ENCODE measurements at places on chromosomes 12 and 14. TPM values are rescaled to one million over a fixed set of nuclear protein-coding genes. Genes with fewer than 3 reads are reported as not detected.

Gene MUCL1
- not detected for polyA plus RNA-seq

Gene MYO1H
- polyA plus RNA-seq = not detected

Gene FAM186B
- 0.16 TPM for polyA plus RNA-seq

Gene NPFF
- polyA plus RNA-seq = not detected

Gene MMP19
- polyA plus RNA-seq = 5.7 TPM

Gene KRT71
- polyA plus RNA-seq = not detected

Gene PPP1R1A
- not detected for polyA plus RNA-seq

Gene PRICKLE1
- polyA plus RNA-seq = 1.2 TPM

Gene AICDA
- not detected for polyA plus RNA-seq

DNA sequence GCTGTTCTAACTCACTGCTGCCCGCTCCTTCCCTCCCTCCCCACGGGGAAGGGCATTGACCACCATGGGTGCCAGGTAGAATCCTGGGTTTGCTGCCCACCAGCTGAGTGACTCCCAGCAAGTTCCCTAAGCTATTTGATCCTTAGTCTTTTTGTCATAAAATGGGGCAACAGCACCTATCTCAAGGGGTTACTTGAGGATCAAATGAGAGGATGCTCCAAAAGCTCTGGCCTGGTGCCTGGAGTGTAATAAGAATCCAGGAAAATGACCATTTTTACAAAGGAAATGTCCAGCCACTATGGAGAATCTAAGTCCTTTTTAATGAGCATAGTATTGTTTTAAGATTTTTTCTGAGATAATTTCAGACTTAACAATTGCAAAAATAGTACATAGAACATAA, 61.4 kb upstream of the CMKLR1 start:
- no peak for DNase-seq

DNA sequence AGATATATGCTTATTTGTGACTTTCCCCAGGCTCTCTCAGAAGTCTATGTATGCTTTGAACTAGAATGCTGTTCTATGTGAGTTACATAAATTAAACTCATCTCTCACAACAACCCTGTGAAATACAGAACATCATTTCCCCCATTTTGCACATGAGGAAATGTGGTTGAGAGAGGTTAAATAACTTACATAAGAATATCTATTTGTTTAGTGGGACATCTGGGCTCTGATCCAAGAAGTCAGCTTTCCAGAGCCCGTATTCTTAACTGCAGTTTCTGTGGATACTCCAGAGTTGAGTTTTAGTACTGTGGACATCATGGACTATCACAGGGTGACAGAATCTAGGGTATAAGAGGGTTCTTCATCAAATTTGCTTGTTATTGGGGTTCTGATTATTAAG, 242.5 kb upstream of the ARHGAP5 start:
- no peak for DNase-seq

- peak; percentile 81 for DNase-seq
Measured at GRCh38 chr12:2212971-2213869, 160.4 kb downstream of the CACNA1C start.

DNA sequence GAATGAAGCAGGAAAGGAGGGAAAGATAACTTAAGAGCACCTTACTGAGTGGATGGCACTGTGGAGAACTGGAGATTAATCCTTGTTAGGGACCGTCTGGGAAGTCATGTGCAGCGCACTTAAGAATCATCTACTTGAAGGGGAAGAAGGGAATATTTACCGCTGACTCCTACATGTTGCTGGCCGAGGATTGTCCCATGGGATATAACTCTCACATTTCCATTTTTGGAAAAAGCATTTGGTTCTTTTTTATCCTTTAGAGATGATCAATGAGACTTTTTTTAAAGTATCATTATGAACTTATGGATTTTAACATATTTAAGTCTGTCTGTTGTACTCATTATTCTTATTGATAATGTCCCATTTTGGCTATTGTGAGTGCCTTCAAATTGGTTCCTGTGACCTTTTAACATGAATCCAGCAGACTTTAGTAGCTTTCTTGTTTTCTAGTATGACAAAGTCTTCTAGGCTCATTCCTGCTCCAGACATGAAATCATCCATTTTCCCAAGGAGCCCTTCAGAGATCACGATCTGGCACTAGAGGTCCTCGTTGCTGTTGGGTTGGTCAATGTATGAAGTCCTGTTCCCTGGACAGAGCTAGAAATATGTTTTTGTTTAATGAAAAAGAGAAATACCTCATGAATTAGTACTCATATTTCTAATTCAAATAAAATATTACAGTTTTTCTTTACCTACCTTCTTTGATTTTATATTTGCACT, 20.2 kb upstream of the FAM234B start:
- no peak for DNase-seq

DNA sequence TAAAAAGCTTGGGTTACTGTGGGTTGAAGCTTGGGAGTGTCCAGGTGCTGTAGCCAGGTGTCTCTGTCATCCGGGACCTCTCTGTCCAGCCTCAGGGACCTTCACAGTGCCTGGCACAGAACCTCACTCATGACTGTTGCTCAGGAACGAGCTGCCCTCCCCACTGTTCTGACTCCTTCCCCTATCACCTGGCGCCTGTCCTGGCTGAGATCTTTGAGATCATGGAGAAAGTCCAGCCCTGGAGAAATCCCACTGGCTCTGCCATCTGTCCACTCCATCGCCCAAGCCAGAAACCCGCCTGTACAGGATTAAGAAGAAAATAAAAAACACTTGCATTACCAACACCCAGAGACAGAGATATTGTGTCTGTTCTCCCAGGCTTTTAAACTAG, 53.5 kb downstream of the DGLUCY start:
- DNase-seq = no peak

DNA sequence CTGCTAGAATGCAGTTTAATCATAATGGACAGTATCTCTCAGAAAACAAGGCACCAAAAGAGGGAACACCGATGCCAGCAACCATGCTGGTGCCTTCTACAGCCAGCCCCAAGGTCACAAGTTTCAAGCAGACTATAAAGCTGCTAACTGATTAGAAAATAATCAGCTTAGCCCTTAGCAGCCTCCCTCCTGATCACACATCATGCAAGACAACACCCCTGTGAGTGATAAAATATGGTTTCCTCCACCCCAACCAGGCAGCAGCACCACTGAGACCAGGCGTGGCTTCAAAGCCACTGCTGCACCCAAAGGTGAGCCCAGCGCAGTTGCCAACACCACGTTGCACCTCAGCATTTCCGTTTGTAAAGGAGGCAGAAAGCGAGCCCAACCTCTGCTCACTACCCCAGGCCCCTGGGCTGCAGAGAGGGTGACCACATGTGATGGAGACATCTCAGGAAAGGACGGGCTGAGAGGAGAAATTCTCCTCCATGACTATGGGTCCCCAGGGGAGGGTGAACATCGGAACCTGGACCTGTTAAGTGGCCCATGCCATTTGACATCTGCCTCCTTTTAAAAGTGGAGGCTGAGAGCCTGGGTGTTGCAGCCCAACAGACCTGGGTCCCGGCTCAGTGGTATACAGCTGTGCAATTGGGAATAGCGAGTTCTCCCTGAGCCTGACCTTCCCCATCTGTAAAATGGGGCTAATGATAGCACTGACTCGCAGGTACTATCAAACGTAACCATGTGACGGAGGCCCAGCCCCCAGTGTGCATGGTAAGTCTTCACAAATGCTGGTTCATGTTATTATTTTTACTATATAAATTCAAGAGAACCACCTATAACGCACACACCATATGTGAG, 11.5 kb downstream of the ZFP36L1 start:
- no peak for DNase-seq

DNA sequence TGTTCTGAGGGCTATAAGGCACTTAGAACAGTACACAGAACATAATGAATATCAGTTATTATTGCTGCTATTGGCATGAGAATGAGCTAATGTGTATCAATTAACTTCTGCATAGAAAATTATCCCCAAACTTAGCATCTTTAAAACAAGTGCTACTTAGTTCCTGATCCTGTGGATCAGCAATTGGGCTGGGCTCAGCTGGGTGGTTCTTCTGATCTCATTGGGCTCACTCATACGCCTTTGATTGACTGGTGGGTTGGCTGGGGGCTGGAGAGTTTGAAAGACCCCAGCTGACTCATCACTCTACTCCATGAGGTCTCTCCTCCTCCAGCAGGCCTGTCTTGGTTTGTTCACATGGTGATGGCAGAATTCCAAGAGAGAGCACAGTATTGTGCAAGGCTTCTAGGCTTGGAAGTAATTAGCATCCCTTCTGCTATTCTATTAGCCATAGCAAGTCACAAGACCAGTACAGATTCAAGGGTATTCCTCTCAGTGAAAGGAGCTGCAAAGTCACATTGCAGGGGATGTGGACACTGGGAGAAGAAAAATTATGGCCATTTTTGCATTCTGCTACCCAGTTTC, 27.2 kb upstream of the HSPB8 start:
- DNase-seq = no peak

GRCh38 chr12:109126784-109127183, 10.4 kb downstream of the ACACB start:
- no peak for DNase-seq

GRCh38 chr14:36214476-36215216, 38.1 kb upstream of the PTCSC3 start:
- DNase-seq = no peak

- DNase-seq = no peak
Measured at GRCh38 chr12:57891542-57892228, 45.2 kb upstream of the CTDSP2 start.

DNA sequence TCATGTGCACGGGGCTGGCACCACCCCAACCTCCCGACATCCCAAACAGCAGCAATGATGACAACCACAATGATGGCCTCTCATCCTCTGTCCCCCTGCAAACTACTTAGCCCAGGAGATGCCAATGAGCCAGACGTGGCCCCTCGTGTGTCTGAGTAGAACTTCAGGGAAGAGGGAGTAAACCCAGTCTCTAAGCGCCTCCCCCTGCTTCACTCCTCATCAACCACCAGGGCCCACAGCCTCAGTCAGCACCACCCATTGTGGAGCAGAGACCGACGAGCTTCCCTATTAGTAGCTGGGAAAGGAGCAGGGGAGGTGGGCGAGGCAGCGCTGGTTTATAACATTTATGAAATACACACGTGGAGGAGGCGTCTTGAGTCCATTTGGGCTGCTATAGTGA, 182.7 kb upstream of the SFSWAP start:
- DNase-seq = no peak

DNA sequence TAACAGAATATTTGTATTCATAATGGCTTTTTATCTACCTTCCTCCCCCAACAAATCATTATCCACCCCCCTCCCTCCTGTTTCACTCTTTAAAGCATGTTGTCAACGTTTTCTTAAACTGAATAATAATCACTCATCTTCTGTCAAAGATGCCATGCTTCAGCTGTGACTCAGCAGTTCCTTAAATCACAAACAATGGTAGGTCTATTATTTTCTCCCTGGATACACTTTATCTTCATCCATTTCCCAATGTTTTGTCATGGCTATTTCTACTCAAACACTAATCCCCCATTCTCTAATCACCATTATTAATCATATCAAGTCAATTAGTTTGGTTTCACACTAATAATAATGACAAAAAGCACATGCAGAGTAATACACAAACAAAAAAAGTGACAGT, 6.5 kb downstream of the CLEC12B start:
- DNase-seq = no peak

DNA sequence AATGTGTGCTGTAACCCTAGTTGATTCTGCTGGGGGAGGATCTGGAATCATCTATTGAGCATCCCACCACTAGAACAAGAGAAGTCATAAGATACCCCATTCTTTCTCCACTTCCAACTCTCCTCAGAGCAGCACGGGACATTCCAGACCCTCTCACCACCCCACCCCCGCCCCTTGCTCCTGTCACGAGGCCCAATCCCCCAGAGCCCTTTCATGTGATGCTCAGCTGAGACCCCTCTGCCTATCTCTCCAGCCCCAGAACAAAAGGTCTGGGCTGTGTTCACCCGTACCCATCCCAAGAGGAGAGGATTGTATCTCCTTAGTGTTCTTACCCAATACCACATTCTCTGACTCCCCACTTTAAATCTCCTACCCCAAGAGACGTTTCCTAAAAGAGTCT, 602 bp downstream of the PMEL start:
- no peak for DNase-seq

DNA sequence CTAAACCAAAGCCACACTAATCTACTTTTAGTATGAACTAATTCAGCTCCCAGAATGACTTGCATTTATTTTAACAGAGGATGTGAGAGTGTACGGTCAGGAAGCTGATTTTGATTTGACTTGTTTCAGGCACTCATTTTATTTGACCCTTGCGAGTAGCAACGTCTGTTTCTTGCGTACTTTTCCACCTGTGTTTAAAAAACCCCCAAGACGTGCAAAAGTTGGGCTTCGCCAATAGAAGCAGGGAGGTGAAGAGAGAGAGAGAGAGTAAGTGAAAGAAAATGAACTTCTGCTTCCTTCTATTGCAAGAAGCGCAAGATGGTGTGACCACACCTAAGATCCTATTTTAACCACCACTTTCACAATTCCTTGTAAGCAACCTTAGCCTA, 6.7 kb upstream of the SLC15A4 start:
- no peak for DNase-seq

DNA sequence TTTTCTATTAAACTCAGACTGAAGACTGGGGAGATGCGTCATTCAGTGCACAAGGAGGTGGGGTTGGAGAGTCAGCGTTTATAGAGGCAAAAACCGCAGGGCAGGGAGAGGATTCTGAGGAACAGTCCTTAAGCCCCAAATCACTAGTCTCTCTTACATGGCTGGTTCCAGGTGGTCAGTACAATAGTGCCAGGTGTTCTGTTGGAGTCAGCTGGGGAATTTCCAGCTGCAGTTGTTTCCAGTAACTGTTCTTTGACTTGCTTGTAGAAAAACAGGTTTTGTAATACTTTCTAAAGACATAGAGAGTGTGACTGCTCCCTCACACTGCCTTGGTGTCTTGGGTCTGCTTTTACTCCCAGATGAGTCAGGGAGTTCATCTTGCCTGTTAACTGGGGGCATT, 192.2 kb downstream of the TMTC3 start:
- no peak for DNase-seq

DNA sequence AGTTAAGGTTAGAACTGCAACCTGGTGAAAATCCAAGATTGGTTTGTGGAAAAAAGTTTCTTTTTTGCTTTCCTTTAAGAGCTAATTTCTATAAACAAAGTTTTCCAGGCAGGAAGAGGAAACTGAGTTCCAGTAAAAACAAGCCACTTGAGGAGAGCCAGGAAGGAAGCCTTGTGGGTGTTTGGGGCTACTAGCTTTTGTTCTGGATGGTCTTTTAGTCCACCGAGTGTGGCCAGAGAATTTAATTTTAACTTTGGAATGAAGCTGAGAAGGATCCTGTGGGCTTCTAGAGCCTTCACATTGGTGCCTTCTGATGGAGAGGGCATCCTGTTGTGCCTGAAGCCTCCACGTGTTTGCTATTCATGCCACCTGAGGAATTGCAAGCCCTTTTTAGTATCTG, 327.9 kb downstream of the C12orf75 start:
- no peak for DNase-seq

DNA sequence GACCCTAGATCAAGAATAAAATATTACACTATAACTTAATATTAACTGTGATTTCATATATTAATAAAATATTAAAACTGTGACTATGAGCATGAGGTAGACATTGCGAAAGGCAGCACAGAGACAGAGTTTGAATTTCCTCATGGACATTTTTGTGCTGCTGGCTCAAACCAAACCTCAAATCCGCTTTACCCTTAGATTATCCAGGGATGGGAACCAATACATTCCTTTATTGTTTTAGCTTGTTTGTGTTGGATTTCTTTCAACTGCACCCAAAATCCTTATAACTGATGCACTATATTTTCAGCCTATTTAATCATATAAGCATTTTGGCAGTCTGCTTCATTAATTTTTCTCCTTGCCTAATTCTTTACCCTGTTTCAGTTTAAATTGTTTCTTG, 436.7 kb downstream of the ATP23 start:
- no peak for DNase-seq

- no peak for DNase-seq
Measured at GRCh38 chr12:129771238-129771637, 132.6 kb downstream of the TMEM132D start.

GRCh38 chr14:91284791-91285548, 40.5 kb upstream of the GPR68 start:
- DNase-seq = peak; percentile 80

Data from SK-N-SH (cell line).